ENCODE measurements at places on chromosomes 3 and 15. TPM values are rescaled to one million over a fixed set of nuclear protein-coding genes. Genes with fewer than 3 reads are reported as not detected.
A peak's percentile ranks its signal among the peaks of the same experiment; 100 is the strongest.

DNA sequence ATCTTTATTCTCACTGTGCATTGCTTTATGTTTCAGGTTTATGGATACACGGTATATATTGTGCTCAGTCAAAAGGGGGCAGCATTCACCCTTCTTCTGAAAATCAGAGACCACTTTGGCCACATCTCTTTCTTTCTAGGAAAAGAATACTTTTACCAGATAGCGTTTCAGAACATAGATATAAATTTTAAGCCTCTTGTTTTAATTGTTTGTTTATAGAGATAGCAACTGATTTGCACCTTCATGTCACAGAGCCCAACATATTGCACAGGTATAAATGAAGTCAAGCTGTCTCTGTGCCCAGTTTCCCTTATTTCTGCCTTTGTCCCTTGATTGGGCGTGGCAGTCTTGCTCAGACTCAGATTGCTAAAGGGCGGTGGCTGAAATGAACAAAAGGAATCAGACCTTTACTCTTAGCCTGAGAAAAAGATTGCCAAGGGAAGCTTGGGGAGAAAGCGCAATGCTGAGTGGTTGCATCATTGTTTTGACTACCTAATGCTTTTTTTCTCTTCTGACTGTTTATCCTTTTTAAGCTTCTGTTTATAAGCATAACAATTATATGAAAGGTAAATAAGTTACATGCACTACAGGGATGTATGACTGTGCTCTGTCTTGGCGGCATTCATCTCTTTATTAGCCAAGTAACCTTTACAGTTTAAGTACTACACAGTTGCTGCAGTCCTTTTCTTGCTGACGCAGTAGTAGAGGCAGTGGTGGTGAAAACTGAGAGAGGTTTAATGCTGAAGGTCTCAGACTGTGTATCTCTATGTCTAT lies 70.8 kb upstream of the ZBTB20 start:
- H3K36me3 ChIP-seq, result no peaks in the 10 kb centered on the region
- H3K4me3 ChIP-seq, result no peak overlapping the region
- H3K27me3 ChIP-seq, result no peaks in the 10 kb centered on the region
- no peaks in the 10 kb centered on the region for H3K4me1 ChIP-seq
- peak; percentile 23 for DNase-seq
- no peak overlapping the region for H3K27ac ChIP-seq

Gene TMEM212
- not detected for total RNA-seq

GRCh38 chr3:182041668-182042291 lies 330.1 kb downstream of the SOX2 start:
- H3K27ac ChIP-seq, result no peak overlapping the region
- H3K4me1 ChIP-seq, result no peaks in the 10 kb centered on the region
- H3K4me3 ChIP-seq, result no peak overlapping the region
- H3K27me3 ChIP-seq, result no peaks in the 10 kb centered on the region
- no peaks in the 10 kb centered on the region for H3K36me3 ChIP-seq

- no peaks in the 10 kb centered on the region for H3K27me3 ChIP-seq
- no peak overlapping the region for H3K27ac ChIP-seq
- no peak overlapping the region for H3K4me3 ChIP-seq
- DNase-seq, result peak; percentile 36
Measured at GRCh38 chr15:28901987-28902745, 16.4 kb downstream of the APBA2 start.

DNA sequence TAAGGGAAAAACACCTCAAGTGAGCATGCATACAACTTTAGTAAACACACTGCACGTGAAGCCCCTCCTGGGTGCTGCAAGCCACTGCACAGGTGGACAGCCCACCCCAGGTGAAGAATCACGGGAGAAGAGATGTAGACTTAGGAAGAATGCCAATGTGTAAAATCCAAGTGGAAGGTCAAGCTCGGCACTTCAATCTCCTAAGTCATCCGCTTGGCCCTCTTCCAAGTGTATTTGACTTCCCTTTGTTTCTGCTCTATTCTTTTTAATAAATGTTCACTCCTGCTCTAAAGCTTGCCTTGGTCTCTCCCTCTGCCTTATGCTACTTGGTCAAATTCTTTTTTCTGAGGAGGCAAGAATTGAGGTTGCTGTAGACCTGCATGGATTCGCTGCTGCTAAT lies 316.6 kb downstream of the EDEM1 start:
- DNase-seq, result no peak
- no peaks in the 10 kb centered on the region for H3K36me3 ChIP-seq
- H3K27me3 ChIP-seq, result peaks cover 2% of the 10 kb centered on the region
- H3K4me3 ChIP-seq, result no peak overlapping the region
- H3K4me1 ChIP-seq, result no peaks in the 10 kb centered on the region
- H3K27ac ChIP-seq, result no peak overlapping the region

DNA sequence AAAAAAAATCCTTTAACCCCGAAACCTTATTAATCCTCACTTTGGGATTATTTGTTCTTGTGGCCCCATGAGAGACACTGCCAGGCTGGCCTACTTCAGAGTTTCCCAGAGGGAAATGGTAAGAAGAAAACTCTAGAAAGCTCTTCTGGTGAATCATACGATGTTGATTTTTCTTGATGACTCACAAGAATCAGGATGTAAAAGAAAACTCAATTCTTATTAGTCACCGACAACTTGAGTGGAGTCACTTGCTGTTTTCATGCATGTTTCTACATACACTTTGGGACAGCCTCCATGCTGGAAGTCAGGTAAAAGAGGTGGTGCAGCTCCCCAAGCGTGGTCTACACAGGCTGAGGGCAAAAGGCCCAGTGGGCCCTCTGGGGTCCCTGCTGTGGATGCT lies 42.8 kb downstream of the MYO5C start:
- no peaks in the 10 kb centered on the region for H3K27me3 ChIP-seq
- DNase-seq, result peak; percentile 21
- peak overlapping the region; percentile 50 for H3K27ac ChIP-seq
- H3K4me3 ChIP-seq, result no peak overlapping the region

DNA sequence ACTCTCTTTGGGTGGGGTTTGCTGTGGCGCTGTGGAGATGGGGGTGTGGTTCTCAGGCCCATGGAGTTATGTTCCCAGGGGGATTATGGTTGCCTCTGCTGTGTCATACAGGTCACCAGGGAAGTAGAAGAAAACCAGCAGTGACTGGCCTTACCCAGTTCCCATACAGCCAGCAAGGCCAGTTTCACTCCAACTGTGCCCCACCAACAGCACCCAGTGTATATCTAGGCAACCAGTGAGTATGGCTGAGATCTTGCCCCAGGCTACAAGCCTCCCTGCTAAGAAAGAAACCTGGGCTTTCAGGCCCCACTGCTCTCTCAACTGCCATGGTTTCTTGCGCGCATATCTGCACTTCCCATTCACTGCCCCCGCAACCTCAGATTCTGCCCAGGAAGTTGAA lies 31.4 kb upstream of the RARB start:
- H3K4me1 ChIP-seq, result no peaks in the 10 kb centered on the region
- H3K4me3 ChIP-seq, result no peak overlapping the region
- peaks cover 5% of the 10 kb centered on the region for H3K27me3 ChIP-seq

- no peaks in the 10 kb centered on the region for H3K4me1 ChIP-seq
- DNase-seq, result no peak
- H3K36me3 ChIP-seq, result no peaks in the 10 kb centered on the region
- H3K27ac ChIP-seq, result no peak overlapping the region
- H3K27me3 ChIP-seq, result peaks cover 2% of the 10 kb centered on the region
- no peak overlapping the region for H3K4me3 ChIP-seq
Measured at GRCh38 chr3:171788546-171789351, 21.5 kb downstream of the PLD1 start.

Gene SGO1
- total RNA-seq, result 37.5 TPM

DNA sequence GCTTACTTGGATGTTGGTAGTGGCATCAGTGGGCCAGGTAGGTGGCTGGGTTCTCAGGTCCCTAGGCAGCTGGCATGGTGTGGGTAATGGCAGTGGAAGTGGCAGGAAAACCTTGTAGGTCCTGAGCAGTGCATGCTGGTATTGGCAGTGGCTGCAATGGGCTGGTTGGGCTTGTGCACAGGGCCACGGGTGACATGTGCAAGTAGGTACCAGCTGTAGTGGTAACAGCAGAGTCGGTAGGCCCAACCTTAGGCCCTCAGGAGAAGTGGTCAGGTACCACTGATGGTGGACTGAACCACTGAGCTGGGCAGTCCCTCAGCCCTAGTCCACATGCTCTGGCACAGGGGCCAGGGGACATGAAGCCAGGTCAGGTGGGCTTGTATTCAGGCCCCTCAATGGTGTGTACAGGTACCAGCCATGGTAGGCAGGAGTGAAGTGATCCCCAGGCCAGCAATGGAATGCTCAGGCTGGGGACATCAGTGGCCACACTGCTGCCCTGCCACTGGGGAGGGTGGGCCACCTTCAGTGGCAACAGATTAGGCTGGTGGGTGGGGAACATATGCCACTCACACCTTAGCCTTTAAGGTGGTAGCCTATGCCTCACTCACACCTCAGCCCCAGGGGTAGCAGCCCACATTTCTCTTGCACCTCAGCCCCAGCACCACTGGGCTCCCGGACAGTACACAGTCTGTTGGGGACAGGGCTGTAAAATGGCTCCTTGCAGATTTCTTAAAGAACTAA lies 118.1 kb downstream of the LRRK1 start:
- no peak overlapping the region for H3K27ac ChIP-seq
- peaks cover 4% of the 10 kb centered on the region for H3K36me3 ChIP-seq
- no peak for DNase-seq
- H3K27me3 ChIP-seq, result peaks cover 44% of the 10 kb centered on the region
- no peaks in the 10 kb centered on the region for H3K4me1 ChIP-seq

DNA sequence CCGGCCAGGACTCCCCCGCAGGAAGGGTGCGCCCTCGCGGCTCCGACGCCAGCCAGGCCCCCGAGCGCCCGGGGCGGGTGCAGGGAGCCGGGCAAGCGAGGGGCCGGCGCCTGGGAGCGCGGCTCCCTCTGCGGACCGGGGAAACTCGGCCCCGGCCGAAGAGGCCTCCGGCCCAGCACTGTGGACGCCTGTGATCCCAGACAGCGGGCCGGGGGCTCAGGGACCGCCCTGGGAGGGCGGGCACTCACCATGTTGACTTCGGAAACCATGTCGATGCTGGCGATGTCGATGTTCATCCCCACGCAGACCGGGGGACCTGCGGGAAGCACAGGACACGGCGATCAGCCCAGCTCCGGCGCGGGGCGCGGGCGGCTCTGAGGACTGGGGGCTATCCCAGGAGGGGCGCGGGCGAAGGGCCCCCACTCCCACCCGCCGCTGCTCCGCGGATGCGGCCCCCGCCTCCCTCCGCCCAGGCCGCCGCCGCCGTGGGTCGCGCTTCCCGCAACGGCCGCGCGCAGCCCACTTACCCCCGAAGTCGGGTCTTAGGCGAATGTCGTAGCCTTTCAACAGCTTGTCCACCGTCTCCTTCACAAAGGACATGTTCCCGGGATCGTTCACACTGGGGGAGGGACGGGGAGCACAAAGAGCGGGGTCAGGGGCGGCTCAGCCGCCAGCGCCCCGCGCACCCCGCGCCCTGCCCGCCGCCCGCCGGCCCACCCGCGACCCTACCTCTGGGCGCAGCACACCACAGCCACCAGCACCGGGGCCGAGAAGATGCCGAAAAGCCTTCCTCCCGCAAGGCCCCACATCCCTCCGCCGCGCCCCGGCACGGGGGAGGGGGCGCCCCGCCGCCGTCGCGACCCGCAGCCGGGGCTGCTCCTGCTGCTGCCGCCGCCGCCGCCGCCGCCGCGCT lies at the start of gene GABRB3:
Gene GABRB3 (minus strand): TSS at position 913 of the 913 bp plus-strand sequence.
- peaks cover 8% of the 10 kb centered on the region for H3K4me1 ChIP-seq
- no peak for DNase-seq
- no peak within 1 kb of the TSS for H3K27ac ChIP-seq
- H3K4me3 ChIP-seq, result no peak within 1 kb of the TSS

GRCh38 chr3:114582929-114583328 lies 289.1 kb downstream of the TIGIT start:
- no peaks in the 10 kb centered on the region for H3K27me3 ChIP-seq
- H3K27ac ChIP-seq, result no peak overlapping the region
- H3K4me3 ChIP-seq, result no peak overlapping the region
- peak; percentile 44 for DNase-seq

- no peaks in the 10 kb centered on the region for H3K36me3 ChIP-seq
Measured at GRCh38 chr3:48820612-48821324, 26.9 kb downstream of the PRKAR2A start.

Gene LRIG1
- 18.3 TPM for total RNA-seq

- peaks cover 5% of the 10 kb centered on the region for H3K27me3 ChIP-seq
- H3K4me1 ChIP-seq, result peaks cover 17% of the 10 kb centered on the region
- H3K36me3 ChIP-seq, result no peaks in the 10 kb centered on the region
- no peak overlapping the region for H3K27ac ChIP-seq
- H3K4me3 ChIP-seq, result no peak overlapping the region
Measured at GRCh38 chr15:70470556-70471191, 292.7 kb downstream of the UACA start.

Gene RLBP1
- total RNA-seq, result not detected
